ENCODE measurements at places on chromosomes 11 and 22.

GRCh38 chr11:27996066-27996465 lies 111.9 kb downstream of the KIF18A start:
- no peak for DNase-seq

DNA sequence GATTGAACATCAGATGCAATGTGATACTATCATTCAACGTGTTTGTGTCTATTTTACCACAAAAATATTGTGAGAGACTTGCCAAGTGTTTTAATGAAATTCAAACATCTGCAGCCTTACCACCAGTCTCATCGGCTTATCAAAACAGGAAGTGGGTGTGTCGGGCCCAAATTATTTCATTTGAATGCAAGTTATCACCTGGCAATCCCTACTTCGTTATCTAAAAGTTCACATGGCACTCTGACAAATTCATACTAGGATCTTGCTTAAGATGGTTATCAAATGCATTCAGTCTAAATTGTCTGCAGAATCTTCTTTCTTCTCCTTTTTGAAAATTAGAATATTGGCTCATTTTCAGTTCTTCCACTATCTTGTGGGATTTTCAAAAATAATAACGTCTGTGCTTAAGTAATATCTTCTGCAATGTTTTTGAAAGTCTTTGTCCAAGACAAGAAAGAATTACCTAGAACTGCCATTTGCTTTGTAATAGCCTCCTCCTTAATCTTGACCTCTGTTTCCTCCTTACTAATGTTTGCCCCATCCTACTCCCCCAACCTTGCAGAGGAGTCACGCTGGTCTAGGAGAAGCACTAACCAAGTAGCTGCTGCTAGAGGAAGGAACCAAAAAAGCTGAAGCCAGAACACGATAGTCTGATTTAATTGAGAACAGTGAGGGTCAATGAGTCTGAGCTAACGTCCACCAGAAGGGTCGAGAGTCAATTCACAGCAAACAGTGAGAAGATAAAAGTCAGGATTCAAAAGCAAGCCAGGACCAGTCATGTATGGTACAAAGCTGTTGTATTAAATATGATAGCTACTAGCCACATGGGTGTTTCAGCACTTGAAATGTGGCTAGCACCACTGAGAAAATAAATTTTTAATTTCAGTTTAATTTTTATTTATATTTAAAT lies 10.2 kb upstream of the BIRC3 start:
- DNase-seq: no peak

- no peak for DNase-seq
These were observed 8.5 kb downstream of the ADORA2A start for GRCh38 chr22:24435861-24436371.

- DNase-seq: no peak
These were observed 11.5 kb downstream of the THAP12 start for GRCh38 chr11:76369406-76369805.

- no peak for DNase-seq
These were observed 152.8 kb downstream of the NCAM1 start for GRCh38 chr11:113113801-113114704.

- no peak for DNase-seq
These were observed 100.3 kb downstream of the PDE2A start for GRCh38 chr11:72573855-72574445.

GRCh38 chr11:30758012-30758411 lies 171.9 kb upstream of the MPPED2 start:
- no peak for DNase-seq

GRCh38 chr11:96333191-96333719 lies 9.7 kb downstream of the MAML2 start:
- no peak for DNase-seq

- no peak for DNase-seq
These were observed 1119.1 kb upstream of the TENM4 start for GRCh38 chr11:80559942-80560341.

- no peak for DNase-seq
These were observed 44.0 kb downstream of the IGF2 start for GRCh38 chr11:2095198-2095520.

DNA sequence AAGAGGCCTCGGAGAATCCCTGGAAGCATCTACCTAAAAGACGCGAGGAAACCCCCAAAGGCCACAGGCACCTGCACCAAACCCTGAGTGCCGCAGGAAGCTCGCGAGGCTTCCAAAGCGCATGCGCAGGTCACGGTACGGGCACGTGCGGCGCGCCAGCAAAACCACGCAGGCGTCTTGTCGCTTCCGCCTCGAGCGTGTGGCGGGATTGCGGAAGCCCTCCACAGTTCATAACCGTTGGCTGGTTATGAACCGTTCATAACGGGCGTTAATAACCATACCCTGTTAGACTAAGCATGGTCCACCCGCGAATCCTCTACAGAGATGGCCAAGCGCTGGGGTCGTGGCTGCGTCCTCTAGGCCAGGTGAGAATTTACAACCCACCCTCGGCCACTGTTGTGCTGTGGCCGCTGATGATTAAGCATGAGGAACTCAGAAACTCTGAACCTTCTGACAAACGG lies 46.4 kb downstream of the MORC2 start:
- DNase-seq: peak; percentile 67

GRCh38 chr11:73227571-73228211 lies 9.6 kb downstream of the P2RY2 start:
- no peak for DNase-seq

DNA sequence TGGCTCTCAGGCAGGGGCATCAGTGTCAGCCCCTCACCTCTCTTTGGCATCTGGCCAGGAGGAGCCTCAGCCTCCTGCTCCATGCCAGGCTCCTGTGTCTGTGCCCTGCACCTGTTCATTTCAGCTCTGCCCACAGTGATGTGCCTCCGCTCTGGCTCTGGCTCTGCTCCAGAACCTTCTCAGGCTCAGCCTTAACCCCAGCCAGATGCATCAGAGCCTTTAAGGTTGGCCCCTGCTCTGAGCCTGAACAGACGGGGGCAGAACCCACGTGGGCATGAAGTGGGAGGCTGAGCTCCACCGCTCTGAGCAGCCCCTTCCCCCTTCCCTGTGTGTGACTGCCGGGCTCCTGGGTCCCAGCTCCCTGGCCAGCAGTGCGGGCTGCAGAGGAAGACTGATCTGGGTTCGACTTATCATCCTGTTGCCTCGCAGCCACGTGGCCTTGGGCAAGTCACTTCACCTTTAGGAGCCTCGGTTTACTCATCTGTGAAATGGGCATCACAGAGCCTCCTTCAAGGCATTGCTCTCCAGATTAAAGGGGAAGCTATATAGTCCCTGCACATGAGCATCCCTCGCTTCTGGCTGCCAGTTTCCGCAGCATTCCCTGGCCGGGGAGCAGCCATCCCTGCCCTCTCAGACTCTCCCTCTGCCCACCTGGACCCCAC lies 44.7 kb upstream of the RTL6 start:
- no peak for DNase-seq
